ENCODE measurements at places on chromosomes 11 and 22. TPM values are rescaled to one million over a fixed set of nuclear protein-coding genes. Genes with fewer than 3 reads are reported as not detected.

DNA sequence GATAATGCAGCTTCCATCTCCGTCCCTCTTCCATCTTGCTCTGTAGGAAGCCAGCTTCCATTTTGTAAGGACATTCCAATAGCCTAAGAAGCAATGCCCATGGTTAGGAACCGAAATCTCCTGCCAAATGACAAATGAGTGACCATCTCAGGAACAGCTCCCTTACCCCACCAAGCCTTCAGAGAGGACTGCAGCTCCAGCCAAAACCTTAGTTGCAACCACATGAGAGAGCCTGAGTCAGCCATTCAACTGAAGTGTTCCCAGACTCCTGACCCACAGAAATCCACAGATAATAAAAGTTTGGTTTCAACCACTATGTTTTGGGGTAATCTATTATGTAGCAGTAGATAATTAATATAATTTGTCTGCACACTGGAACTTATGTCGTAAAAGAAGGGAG is 51.7 kb upstream of the LDLRAD3 start:
- no peak for DNase-seq
- no peaks in the 10 kb centered on the region for H3K36me3 ChIP-seq

DNA sequence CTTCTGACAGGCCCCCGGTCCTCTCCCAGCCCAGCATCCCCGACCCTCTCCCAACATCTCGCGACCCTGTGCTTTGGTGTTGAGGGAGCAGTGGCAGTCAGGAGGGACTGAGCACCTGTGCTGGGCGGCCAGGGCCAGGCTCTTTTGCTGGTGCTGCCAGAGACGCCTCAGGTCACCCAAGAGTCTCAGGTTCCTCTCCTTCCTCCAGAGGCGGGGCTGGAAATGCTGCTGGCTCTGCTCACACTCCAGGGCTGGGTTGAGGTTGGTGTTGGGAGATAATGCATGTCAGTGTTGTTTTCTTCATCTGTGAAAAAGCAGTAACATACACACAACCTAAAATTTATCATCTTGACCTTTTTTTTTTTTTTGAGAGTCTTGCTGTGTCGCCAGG is 1.2 kb upstream of the IGLL1 start:
- no peak overlapping the region for H3K27ac ChIP-seq
- no peaks in the 10 kb centered on the region for H3K4me1 ChIP-seq
- H3K4me3 ChIP-seq, result no peak overlapping the region
- H3K27me3 ChIP-seq, result no peaks in the 10 kb centered on the region
- no peak for DNase-seq
- H3K36me3 ChIP-seq, result no peaks in the 10 kb centered on the region

DNA sequence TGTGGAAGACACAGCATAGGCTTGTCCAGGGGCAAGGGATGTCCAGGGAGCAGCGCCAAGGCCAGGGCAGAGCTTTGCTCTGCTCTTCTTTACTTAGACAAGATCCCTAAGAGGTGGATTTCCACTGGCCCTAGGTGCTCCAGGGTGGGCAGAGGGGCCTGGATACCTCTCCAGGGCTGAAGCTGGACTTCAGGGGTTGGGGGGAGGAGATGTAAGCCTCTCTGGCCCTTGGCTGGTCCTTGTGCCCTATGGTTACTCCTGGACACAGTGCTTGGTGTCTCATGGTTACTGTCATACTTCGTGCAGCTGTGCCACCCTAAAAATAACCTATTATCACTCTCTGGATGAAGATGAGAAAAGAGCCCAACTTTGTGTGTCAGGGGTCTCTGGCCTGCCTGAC is 12.9 kb upstream of the KCNJ11 start:
- no peaks in the 10 kb centered on the region for H3K27me3 ChIP-seq
- peaks cover 13% of the 10 kb centered on the region for H3K4me1 ChIP-seq
- DNase-seq, result no peak
- H3K4me3 ChIP-seq, result no peak overlapping the region
- no peak overlapping the region for H3K27ac ChIP-seq

DNA sequence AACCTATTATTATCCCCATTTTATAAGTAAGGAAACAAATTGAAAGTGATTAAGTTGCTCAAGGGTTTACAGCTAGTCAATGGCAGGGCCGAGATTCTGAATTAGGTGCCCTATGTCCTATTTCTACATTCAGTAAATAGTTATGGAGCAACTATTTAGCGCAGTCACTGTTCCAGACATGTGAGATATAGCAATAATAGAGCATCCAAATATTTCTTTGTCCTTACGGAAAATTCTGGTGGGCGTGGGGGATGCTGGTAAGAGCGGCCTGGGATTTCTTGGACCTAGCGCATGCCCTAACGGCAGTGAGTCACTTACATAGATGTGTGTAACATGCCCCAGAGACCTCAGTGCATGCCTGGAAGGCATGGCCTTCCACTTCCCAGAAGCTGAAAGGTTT is 4.4 kb downstream of the DTX4 start:
- peaks cover 16% of the 10 kb centered on the region for H3K27me3 ChIP-seq
- no peak overlapping the region for H3K27ac ChIP-seq
- DNase-seq, result no peak
- H3K36me3 ChIP-seq, result no peaks in the 10 kb centered on the region
- peaks cover 9% of the 10 kb centered on the region for H3K4me1 ChIP-seq

DNA sequence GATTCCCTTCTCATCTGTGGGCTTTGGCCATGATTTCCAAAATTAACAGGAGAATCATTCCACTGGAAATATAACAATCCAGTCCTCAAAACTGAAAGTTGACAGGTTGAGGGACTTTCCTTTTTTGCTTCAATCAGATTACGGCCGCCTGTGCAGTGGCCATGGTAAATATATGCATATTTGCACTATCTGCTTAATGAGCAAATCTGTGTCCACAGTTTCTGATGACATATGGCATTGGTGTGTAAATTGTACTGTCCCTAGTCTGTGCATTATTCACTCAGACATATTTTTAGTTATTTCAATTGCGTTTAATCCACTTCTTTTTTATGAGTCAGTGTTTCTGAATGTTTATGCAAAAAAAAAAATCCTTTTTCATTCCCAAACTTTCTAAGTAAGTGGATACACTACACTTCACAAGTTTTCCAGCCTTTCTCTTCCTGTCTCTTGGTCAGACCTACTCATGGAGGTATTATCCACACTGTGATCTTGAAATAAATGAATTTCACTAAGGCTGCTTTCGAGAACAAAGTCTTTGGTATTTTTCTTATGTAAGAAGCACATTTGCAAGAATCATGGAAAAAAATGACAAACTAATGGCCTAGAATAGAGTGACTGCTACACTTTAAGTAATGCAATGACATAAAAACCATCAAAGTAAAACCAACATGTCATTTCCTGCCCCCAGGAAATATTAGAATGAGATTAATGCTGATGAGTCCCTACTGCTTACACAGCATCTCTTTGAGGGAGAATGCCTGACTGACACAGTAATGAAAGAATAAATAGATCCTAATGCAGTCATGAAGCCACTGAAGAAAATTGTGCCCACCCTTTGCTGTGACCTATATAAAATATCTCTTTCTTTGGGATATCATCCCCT is 76.4 kb upstream of the MTNR1B start:
- H3K36me3 ChIP-seq, result no peaks in the 10 kb centered on the region
- DNase-seq, result no peak
- peaks cover 3% of the 10 kb centered on the region for H3K27me3 ChIP-seq
- no peak overlapping the region for H3K4me3 ChIP-seq

The TNNT3 gene
- total RNA-seq, result 35.8 TPM
